ENCODE measurements at places on chromosomes 6 and 20.

DNA sequence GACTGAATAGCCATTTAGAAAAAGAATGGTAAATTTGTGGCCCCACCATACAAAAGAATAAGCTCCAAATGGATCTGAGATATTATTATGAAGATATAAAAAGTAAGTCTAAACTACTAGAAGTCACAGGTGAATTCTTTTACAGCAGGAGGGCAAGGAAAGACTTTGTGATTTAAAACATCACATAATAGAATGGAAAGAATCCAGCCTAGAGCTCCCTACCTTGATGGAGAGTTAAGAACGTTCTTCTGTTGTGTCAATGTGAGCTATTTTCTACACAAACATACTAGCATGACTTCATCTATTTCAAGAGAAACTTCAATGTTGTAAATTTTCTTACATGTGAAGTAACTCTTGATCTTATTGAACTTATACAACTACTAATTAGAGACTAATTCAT lies 100.0 kb upstream of the NRSN1 start:
- no peak for DNase-seq

DNA sequence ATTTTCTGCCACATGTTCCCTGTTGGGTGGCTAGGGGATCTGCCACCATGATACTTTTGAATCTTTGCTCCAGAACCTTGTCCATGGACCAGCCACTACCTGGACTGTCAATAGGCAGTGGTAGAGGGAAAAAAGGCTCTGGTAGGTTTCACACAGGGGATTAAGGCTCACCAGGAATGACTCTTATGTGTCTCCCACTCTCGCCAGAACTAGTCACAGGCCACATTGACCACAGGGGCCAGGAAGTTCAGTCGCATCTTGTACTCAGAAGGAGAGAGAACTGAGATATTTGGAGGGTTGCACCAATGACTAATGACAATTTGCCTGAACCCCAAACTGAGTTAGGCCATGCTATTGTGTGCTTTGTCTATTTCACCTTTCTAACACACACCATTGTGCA lies 23.6 kb upstream of the APCDD1L start:
- DNase-seq, result no peak

- no peak for DNase-seq
Observed at GRCh38 chr20:6533351-6533750, 234.1 kb upstream of the BMP2 start.

- no peak for DNase-seq
Observed at GRCh38 chr6:19692506-19693298, 144.5 kb upstream of the ID4 start.

DNA sequence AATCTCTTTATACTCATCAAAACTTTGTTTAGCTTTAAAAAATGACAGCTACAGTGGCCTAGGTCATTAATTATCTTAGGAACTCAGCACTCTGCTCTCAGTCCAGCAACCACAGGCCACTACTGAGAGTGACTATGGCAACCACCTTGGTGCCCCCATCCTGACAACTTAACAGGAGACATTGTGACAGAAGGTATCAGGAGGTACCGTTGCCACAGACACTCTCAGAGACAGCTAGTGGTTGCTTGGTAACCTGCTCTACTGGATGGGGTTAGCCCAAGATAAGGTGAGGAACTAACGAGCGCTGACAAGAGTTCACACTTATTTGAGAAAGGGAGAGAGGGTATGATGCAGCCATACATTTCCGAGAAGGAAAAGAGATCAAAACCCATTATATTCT lies 76.1 kb upstream of the TFAP2D start:
- no peak for DNase-seq

GRCh38 chr6:147944122-147944521 lies 398.5 kb upstream of the SASH1 start:
- no peak for DNase-seq

GRCh38 chr6:11613336-11613735 lies 75.8 kb downstream of the TMEM170B start:
- DNase-seq, result no peak
